Hematopoietic multipotent progenitor cell treated with erythropoietin and hydrocortisone succinate and interleukin-3 and kit ligand, for 17 days (in vitro differentiated cells): ENCODE measurements at places on chromosomes 5 and 9.

GRCh38 chr9:14356351-14357265, 42.7 kb upstream of the NFIB start:
- DNase-seq = no peak

DNA sequence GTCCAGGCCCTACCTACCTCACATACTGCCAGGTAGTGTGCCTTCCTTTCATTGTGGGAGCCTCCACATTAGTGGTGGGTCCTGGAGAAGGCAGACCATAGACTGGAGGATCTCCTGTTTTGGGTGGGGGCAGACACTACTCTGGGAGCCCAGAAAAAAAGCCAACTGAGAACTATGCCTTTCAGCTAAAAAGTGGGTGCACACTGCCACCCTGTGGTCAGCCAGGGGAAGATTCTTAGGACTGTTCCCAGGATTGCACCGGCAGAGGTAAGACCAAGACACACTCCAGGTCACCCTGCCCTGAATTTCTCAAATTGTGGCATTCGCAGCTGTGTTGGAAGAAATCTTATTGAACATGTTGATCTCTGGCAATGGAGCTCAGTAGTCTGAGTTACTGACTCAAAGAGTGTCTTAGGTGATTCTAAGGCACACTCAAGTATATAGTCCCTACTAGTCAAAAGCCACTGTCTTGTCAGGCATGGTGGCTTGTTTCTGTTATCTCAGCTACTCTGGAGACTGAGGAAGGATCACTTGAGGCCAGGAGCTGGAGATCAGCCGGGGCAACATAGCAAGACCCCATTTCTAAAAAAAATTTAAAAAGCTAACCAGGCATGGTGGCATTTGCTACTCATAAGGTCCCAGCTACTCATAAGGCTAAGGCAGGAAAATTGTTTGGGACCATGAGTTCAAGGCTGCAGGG, 3.6 kb downstream of the SIGMAR1 start:
- DNase-seq = peak; percentile 85

DNA sequence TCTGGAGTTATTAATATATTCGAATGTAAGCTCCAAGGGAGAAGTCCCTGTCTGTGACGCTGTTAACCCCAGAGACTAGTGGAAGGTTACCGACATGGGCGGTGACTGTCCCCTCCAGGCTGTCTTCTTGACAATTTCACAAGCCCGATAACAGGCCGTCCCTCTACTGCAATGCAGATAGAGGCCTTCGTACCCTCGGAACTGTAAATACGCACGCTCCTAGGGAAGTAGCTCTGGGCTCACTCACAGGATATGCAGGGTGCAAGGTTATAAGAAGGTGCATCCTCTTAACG, 680 bp upstream of the RFK start:
- DNase-seq = peak; percentile 75

GRCh38 chr5:180067986-180068385, 3.6 kb downstream of the RNF130 start:
- no peak for DNase-seq

DNA sequence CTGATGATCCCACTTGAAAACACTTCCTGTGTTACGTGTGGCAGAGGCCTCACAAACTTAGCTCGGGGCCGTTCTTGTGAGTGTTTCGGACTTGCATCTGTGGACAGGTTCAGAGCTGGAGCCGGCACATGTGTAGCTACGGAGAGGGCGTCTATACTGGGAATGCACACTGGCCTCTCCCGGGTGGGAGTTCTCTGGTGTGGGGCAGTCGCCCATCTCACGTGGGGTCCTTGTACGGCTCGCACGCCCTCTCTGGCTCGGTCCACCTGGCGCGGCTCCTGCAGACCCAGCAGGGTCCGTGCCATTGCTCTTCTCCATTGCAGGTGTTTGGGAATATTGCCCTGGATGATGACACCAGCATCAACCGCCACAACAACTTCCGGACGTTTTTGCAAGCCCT, 197.9 kb downstream of the CACNA1B start:
- no peak for DNase-seq

- no peak for DNase-seq
These were observed 6.1 kb downstream of the RPS14 start for GRCh38 chr5:150443242-150444075.

DNA sequence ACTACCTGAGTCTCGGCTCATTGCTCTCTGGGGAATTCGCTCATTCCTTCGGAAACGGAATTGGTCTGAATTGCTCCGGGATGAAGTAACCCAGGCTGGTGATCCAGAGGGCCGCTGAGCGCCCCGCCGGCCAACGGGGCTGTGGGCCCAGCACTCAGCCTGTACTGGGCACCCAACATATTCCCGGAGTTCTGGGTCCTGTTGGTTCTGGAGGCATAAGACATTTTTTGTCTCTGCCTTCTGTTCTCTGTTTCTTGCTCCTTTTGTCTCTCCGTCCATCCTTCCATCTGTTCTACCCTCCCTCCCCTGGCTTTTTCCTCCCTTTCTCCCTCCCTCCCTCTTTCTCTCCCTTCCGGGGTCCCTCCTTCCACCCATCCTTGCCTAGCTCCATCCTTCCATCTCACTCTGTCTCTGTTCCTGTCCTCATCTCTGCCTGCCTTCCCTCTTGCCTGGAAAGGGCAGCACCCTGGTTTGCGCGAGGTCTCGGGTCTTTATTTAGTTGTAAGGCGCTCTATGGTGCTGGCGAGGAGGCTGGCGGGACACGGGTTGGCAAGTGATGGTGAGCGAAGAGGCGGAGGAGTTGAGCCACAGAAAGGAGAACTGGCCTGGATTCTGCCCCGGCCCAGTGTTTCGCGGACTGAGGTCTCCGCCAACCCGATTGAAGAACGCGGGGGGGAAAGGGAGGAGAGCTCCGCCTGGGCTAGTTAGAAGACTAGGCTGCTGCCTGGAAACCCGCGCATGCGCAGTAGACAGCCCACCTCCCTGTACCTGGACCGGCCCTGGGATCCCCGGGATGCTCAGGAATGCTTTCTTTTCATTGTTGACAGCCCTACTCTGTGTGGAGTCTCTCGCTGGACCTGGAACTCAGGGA, 1468.0 kb downstream of the FOXD4L5 start:
- DNase-seq = peak; percentile 27

GRCh38 chr5:107542428-107542827, 128.3 kb downstream of the EFNA5 start:
- DNase-seq = no peak

- DNase-seq = no peak
These were observed 243.7 kb downstream of the SEMA5A start for GRCh38 chr5:9302218-9302617.

DNA sequence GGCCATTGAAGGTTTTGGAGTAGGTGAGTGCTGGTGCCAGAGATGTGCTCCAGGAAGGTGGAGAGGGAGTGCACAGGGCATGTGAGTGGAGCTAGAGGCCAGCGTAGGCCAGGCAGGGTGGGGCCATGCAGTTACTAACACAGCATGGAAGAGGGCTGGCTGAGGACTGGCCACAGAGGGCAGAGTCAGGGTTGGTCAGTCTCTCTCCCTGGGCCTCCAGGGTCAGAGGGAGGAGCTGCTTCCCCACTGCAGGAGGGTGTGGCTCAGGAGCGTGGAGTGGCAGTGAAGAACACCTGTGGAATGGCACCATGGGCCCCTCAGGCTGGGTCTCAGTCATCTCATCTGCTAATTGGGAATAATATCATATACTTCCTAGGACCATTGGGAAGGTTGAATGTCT, 167.7 kb downstream of the MACROH2A1 start:
- no peak for DNase-seq

GRCh38 chr5:54390539-54391031, 64.9 kb upstream of the HSPB3 start:
- DNase-seq = no peak

- DNase-seq = no peak
These were observed 87.9 kb upstream of the SLC24A2 start for GRCh38 chr9:19876569-19877316.

GRCh38 chr9:84371737-84372136, 31.2 kb upstream of the SLC28A3 start:
- DNase-seq = no peak

DNA sequence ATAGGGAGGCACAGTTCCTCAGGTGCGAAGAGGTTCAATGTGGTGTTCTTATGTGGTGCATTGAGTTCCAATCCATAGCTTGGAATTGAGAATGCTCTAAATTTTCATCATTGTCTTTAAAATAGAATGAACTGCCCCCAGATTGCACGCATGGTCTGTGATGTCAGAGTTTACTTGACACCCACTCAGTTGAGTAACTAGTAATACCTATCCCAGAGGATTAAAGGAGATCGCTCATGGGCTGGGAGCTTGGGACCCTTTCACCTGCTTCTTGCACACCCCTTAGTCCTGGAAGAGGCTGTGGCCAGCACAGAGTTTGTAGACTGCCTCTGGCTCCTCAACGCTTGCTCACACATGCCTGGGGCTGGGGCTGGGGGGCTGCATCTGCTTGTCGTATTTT, 95.1 kb upstream of the OTULINL start:
- no peak for DNase-seq

- no peak for DNase-seq
These were observed 6.4 kb upstream of the FCHO2 start for GRCh38 chr5:72949481-72949880.

DNA sequence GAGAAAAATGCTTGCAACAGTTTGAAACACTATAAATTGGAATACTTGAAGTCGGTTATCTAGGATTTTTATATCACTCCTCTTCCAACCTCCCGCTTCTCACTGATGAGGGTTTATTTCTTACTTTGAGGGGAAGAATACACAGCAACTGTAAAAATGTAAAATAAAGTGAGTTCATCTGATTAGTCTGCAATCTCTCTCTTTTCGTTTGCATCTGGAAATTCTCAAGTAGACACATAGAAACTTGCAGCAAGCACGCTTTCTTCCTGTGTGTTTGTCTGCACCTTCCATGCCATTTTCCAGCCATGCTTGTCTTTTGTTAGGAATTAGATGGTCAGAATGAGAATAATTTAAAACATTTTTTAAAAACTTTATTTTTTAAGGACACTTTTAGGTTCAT, 45.1 kb upstream of the TAF11L2 start:
- no peak for DNase-seq

DNA sequence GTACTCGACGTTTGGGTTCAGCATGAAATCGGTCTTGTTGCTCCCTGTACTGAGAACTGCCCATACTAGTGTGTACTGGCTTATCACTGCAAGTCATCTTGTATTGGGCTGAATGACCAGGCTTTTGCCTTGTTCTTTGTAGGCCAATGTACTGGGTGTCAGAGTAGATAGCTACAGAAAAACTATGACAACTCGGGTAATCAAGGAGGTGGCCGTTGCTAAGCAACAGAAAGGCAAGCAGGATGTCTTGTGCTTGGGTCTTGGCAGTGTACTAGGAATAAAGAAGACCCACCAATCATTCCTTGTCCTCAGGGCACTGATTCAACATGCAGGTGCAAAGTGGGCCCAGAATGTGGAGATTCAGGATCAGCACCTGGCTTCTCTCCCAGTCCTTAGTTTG, 11.9 kb upstream of the SHISAL2B start:
- no peak for DNase-seq

DNA sequence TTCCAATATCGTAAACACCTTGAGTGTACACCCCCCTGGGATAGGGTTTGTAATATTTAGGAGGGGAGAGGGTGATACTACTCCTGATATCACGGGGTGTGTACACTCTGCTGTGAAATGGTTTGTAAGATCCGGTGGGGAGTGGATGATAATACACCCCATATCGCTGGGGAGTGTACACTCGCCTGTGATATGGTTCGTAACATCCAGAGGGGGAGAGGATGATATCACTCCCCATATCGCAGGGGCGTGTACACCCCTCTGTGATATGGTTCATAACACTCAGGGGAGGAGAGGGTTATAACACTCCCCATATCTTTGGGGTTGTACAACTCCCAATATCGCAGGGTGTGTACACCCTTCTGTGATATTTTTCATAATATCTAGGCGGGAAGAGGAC, 33.8 kb upstream of the SLC25A48 start:
- no peak for DNase-seq

DNA sequence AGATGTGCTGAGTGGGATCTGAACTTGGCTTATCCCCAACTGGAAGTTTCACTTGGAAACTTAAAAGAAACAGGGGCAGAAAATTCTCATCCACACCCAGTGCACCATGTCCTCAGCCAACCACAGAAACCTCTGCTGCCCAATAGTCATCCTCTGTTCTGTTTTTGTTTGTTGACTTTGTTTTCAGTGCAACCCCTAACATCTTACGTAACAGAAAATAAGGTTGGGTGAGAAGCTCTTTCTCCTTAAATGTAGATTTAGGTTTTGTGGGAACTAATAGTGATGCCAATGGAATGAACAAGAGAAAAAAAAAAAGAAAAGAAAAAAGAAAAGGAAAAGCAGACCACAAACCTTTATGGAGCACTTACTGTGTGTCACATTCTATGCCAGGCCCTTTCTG, 262.8 kb downstream of the PAPPA start:
- DNase-seq = no peak
